ENCODE measurements at places on chromosomes 3 and 15.

DNA sequence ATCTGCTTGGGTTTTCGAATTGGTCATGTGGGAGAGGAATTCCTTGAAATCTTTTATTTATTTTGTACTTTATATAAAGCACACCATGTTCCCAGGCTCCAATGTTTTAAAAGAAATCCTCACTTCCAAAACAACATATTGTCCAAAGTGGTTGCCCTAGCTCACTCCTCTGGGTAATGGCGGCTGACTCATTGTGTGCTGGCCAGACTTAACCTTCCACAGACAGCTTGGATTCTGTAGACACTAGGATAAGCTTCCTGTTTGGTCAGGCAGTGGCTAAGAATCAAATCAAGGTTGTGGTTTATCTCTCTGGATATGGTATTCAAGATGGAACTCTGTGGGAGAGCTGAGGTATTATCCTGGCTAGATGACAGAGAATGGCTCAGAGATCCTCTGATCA lies 55.8 kb upstream of the FAM98B start:
- H3K4me1 ChIP-seq = peaks cover 44% of the 10 kb centered on the region
- H3K27ac ChIP-seq = peak overlapping the region; percentile 25
- DNase-seq = peak; percentile 98
- peaks cover 6% of the 10 kb centered on the region for H3K27me3 ChIP-seq
- H3K36me3 ChIP-seq = no peaks in the 10 kb centered on the region
- peak overlapping the region; percentile 38 for H3K4me3 ChIP-seq

DNA sequence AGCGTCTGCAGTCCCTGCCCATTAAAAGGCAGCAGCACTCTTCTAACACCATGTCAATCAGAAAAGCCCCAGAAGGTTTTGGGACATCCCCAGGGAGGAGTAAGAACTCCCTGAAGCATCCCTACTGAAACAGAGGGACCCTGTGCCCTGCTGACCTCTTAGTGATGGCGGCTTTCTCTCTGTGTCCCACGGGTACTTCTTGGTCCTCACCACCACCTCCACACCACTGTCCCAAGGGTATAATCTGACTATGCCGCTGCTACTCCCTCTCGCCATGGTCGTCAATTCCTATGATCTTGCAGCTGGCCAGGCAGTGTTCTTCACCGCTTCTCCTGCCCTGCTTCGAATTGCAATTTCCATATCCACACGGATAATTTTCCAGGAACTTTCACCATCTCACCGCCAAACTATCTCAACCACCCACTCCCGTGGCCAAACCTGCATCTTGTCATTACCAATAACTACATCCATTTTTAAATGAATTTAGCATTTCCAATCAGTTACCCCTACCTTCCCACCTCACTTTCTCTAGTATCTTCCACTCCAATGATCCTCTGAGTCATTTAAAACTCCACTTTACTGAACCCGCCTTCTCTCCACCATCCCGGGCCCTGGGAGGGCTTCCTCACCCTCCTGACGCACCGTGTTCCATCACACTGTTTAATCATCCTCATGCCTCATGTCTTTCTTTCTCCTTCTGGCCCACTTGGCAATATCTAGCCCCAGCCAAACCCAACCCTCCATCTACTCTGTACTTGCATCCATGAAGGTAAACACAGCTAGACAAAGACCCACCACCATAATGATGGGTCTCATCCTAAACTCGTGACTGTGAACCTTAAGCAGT lies 23.7 kb downstream of the PRR23E start:
- H3K27ac ChIP-seq = no peak overlapping the region
- no peak overlapping the region for H3K4me3 ChIP-seq
- peaks cover 13% of the 10 kb centered on the region for H3K27me3 ChIP-seq

GRCh38 chr3:127399154-127399553 lies 111.3 kb upstream of the PRR20G start:
- H3K36me3 ChIP-seq = no peaks in the 10 kb centered on the region
- no peak for DNase-seq
- H3K4me3 ChIP-seq = no peak overlapping the region
- H3K4me1 ChIP-seq = 0 out of 2 replicates have a peak, but pooled peaks cover 5% of the 10 kb centered on the region
- no peak overlapping the region for H3K27ac ChIP-seq

GRCh38 chr15:45849136-45849535 lies 214.3 kb downstream of the SQOR start:
- no peak overlapping the region for H3K27ac ChIP-seq
- H3K4me1 ChIP-seq = no peaks in the 10 kb centered on the region
- peaks cover 6% of the 10 kb centered on the region for H3K36me3 ChIP-seq
- H3K4me3 ChIP-seq = no peak overlapping the region
- H3K27me3 ChIP-seq = peaks cover 3% of the 10 kb centered on the region

DNA sequence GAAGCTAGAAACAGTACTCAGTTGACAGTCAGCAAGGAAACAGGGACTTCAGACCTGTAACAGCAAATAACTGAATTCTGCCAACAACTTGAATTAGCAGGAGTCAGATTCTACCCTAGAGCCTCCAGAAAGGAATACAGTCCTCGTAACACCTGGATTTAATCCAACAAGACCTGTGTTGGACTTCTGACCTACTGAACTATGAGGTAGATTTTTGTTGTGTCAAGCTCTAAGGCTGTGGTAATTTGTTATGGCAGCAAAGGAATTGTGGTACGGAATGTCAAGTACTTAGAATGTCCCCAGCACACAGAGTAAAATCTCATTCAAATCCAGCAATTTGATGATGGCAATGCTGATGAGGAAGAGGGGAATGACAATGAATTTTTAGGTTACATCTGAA lies 234.1 kb downstream of the LRRN1 start:
- no peak overlapping the region for H3K27ac ChIP-seq
- H3K36me3 ChIP-seq = no peaks in the 10 kb centered on the region
- no peak for DNase-seq
- no peak overlapping the region for H3K4me3 ChIP-seq
- no peaks in the 10 kb centered on the region for H3K4me1 ChIP-seq

DNA sequence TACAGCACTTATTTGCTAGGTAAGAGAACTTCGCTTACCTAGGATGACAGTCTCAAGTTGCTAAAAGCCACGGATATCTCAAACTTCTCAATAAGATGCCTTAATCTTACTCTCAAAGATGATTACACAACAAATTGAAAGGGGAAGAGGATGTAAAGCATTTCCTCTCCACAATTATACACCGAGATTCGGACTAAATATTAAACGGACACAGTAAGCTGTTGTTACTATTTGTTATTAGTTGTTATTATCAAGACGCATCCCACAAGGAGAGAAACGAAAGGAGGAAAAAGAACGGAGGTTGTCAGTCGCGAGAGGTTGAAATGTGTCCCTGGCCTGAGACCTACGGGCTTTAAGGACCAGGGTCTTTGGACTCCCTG lies 660 bp downstream of the ZNF106 start:
- peak overlapping the region; percentile 94 for H3K4me3 ChIP-seq
- H3K27me3 ChIP-seq = peaks cover 4% of the 10 kb centered on the region
- no peaks in the 10 kb centered on the region for H3K36me3 ChIP-seq

- H3K27me3 ChIP-seq = no peaks in the 10 kb centered on the region
- no peak overlapping the region for H3K27ac ChIP-seq
- peaks cover 30% of the 10 kb centered on the region for H3K36me3 ChIP-seq
- H3K4me3 ChIP-seq = no peak overlapping the region
- no peak for DNase-seq
Observed at GRCh38 chr3:47614788-47615187, 36.1 kb upstream of the CSPG5 start.

DNA sequence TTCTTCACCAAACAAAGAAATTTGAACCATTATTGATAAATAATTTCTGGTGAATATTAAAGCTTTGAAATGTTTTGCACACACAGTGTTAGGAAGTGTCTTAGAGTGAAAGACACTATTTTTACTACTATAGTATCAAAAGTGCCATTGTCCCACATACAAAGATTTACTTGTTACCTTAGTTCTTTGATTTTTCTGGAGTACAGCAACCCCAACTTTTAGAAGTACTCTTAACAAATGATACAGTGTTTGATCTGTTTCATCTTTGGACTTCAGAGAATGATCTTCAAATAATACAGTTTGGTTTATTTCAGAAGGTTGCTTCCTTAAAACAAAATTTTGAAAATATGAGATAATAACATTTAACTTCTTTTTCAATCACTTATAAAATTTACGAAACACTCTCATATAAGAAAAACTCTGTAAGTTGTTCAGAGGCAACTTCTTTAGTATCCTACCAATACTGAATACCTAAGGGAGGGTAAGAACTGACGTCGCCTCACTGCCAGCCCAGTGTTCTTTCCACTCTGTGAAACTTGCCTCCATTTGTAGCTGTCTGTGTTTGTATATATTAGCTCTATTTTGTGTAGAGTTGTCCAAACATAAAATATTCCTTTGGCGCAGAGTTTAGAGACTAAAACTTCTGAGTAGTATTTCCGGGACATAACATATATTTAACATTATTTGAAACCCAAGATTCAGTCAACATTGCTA lies 464.2 kb downstream of the LPP start:
- DNase-seq = no peak
- peaks cover under 1% of the 10 kb centered on the region for H3K4me1 ChIP-seq
- no peak overlapping the region for H3K4me3 ChIP-seq
- peaks cover 33% of the 10 kb centered on the region for H3K36me3 ChIP-seq
- peaks cover 2% of the 10 kb centered on the region for H3K27me3 ChIP-seq

DNA sequence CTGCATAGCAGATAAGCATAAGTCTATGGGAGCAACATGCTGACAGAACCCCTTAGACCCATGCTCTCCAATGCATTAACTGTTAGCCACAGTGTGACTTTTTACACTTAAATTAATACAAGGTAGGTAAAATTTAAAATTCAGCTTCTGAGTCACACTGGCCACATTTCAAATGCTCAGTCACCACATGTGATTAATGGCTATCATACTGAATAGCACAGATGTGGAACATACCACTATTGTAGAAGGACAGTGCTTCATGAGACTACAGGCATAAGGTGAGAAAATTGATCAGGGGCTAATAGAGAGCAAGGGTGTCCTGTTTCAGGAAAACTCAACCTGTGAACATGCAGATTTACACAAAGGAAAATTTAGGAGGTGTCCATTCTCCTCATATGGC lies 357.0 kb upstream of the SEMA6D start:
- H3K4me3 ChIP-seq = no peak overlapping the region
- H3K36me3 ChIP-seq = no peaks in the 10 kb centered on the region
- no peaks in the 10 kb centered on the region for H3K4me1 ChIP-seq
- H3K27ac ChIP-seq = no peak overlapping the region
- peaks cover 1% of the 10 kb centered on the region for H3K27me3 ChIP-seq

DNA sequence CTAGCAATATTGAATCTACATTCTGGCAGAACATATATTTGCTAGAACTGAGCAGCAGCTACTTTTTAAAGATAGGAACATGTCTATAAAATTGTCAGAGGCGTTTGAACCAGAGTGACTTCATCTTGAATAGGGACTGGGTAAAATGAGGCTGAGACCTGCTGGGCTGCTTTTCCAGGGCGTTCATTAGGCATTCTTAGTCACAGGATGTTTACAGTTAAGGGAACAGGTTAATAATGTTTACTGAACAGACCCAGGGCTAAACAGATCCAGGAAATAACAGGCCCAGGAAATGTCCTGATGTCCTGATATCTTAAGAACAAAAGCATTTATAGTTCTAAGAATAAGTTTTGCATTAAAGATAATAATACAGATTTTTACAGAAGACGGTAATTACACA lies 34.5 kb upstream of the B3GALNT1 start:
- no peaks in the 10 kb centered on the region for H3K27me3 ChIP-seq
- no peak overlapping the region for H3K27ac ChIP-seq
- H3K4me3 ChIP-seq = no peak overlapping the region
- no peaks in the 10 kb centered on the region for H3K4me1 ChIP-seq
- no peaks in the 10 kb centered on the region for H3K36me3 ChIP-seq

DNA sequence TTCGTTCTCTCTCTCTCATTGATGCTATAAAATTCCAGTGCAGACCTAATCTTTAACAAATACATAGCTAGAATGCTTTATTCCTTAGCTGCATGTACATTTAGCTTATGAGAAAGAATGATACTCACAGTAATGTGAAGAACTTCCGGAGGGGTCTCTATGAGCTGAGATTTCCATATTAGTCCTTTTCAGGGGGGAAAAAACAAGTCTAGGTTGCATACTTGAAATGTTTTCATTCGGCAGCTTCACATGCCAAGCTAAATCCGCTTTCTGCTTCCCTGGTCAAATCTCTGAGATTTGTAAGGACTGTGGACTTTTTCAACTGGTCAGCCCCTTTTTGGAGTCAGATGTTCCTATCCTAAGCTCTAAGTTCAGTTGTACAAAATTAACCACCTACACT lies 111.5 kb upstream of the COL8A1 start:
- peaks cover 6% of the 10 kb centered on the region for H3K36me3 ChIP-seq
- H3K27ac ChIP-seq = no peak overlapping the region
- H3K4me3 ChIP-seq = no peak overlapping the region
- peaks cover 40% of the 10 kb centered on the region for H3K4me1 ChIP-seq

- peak; percentile 57 for DNase-seq
- no peak overlapping the region for H3K27ac ChIP-seq
- H3K4me3 ChIP-seq = 0 out of 2 replicates have a peak overlapping the region, but pooled peaks have one; percentile 18
- H3K36me3 ChIP-seq = no peaks in the 10 kb centered on the region
- H3K27me3 ChIP-seq = peaks cover 5% of the 10 kb centered on the region
Observed at GRCh38 chr3:72907731-72908620, 20.1 kb downstream of the GXYLT2 start.

- H3K4me3 ChIP-seq = no peak overlapping the region
- no peak for DNase-seq
- no peaks in the 10 kb centered on the region for H3K36me3 ChIP-seq
- H3K27me3 ChIP-seq = peaks cover 16% of the 10 kb centered on the region
- no peak overlapping the region for H3K27ac ChIP-seq
- H3K4me1 ChIP-seq = no peaks in the 10 kb centered on the region
Observed at GRCh38 chr3:124174476-124174875, 182.6 kb upstream of the ROPN1 start.

DNA sequence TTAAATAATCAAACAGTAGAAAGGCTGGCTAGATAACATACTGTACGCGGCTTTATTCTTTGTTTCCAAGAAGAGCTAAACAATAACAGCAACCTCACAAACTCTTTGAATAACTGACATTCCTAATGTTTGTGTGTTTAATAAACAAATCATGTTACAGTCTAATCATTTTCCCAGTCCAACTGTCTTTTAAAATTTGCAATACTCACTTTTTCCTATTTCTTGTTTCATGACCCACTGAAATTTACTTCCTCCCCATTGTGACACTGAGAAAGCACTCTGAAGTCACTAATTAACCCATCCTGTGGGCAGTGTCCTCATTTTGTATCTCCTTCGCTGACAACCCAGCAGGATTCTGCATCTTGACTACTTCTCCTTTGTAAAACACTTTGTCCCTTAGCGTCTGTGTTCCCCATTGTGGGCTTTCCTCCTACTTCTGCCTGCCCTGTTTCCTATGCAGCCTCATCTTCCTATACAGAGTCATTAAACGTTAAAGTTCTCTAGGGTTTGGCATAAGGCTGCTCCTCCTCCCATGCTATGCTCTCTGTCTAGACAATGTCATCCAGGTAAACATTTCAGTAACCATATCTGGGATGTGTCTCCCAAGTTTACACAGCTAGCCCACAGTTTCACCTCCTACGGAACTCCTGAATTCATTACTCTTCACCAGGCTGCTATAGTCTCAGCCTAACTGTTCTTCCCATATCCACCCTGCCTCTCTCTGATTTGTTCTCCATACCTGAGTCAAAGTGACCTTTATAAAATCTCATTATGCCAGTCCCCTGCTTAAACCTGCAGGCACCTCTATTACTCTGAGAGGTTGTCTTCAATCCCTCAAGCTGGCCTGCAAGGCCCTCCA lies 148.9 kb downstream of the GREM1 start:
- peak overlapping the region; percentile 40 for H3K4me3 ChIP-seq
